ENCODE measurements at places on chromosomes 5 and 9.
A peak's percentile ranks its signal among the peaks of the same experiment; 100 is the strongest.

DNA sequence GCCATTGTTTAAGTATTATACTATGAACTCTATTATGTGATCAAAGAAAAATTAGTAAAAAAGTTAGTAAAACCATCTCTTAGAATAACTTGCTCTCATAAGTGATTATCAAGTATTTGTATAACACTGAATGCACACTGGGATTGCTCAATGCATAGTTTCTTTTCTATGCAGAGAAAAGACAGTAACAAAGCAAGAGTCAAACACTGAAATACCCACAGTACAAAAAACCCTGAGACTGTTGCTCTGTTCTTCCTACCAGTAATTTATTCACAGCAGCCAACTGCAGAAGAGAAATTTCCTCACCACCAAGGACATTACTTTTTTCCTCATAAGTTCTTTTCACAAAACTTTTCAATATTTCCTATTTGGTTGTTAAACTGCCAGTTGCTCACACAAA lies 634.4 kb downstream of the DTWD2 start:
- DNase-seq, result no peak

- DNase-seq, result no peak
Observed at GRCh38 chr9:114883709-114884108, 46.7 kb downstream of the TNFSF8 start.

GRCh38 chr9:137150617-137151457 lies 11.9 kb downstream of the GRIN1 start:
- no peak for DNase-seq

DNA sequence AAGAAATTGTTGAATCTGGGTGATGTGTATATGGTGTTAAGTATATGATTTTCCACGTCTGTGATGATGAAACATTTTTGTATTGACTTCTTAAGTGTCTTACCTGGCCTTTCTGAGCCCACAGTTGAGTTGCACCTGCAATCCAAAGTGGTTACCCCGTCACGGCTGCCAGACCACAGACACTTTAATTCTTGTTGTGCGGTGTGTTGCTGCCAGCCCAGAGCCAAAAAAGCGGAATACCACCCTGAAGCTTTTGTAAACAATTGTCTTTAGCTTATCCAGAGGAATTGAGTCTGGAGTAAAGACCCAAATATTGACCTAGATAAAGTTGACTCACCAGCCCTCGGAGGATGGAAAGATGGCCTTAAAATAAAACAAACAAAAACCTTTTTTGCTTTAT lies 35.1 kb downstream of the MTAP start:
- no peak for DNase-seq

DNA sequence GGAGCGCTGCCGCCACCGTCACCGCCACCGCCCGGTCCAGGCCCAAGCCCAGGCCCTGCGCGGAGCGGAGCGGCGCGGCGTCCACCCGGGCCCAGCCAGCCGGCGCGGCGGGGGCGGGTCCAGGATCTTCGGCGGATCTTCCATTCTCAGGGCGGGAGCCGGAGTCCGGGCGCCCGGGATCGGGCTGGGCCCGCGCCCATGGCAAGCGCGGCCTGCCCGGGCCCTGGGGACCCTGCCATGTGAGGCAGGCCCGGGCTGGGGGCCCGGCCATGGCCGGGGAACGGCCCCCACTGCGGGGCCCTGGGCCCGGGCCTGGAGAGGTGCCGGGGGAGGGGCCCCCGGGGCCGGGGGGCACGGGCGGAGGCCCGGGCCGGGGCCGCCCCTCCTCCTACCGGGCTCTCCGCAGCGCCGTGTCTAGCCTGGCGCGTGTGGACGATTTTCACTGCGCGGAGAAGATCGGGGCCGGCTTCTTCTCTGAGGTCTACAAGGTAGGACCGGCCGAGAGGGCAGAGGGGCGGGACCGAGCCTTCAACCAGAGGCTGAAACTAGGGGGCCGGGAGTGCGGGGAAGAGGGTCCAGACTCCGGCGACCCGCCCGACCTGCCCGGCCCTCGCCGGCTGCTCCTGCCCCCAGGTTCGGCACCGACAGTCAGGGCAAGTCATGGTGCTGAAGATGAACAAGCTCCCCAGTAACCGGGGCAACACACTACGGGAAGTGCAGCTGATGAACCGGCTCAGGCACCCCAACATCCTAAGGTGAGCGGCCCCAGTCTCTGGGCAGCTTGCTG lies 482 bp downstream of the TESK1 start:
- DNase-seq, result no peak

DNA sequence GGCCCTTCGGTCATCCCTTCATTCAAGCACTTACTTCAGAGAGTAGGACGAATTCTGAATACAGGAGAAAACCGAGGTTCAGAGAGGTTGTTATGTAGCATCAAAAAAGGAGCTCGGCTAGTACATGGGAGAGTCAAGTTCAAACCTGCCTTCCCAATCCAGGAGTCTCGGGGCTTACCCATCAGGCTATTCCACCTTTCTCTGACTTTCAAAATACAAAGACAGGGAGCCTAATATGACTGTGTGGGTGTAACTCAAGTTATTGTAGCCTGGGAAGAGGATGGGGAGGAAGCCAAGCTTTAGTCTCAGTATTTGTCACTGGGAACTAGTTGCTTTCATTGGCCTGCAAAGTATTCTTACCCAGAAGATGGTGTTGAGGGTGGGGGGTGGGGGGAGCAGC lies 274.8 kb upstream of the PANK3 start:
- no peak for DNase-seq

DNA sequence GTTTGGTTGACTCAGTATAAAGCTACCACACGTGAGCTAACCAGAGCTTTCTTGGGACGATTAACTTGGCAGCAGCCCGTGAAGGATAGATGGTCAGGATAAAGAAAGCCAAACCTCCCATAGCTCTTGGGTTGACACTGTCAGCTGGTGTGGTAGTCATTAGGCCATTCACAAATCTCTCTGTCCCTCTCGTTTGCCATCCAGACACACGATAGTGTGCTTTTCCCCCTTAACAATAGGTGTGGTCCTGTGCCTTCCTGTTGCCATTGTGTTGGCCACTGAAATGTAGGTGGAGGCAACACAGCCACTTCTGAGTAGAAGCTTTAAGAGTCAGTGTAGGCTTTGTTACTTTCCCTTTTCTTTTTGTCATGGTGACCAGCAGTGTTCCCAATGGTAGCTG lies 11.7 kb downstream of the OR13J1 start:
- no peak for DNase-seq

DNA sequence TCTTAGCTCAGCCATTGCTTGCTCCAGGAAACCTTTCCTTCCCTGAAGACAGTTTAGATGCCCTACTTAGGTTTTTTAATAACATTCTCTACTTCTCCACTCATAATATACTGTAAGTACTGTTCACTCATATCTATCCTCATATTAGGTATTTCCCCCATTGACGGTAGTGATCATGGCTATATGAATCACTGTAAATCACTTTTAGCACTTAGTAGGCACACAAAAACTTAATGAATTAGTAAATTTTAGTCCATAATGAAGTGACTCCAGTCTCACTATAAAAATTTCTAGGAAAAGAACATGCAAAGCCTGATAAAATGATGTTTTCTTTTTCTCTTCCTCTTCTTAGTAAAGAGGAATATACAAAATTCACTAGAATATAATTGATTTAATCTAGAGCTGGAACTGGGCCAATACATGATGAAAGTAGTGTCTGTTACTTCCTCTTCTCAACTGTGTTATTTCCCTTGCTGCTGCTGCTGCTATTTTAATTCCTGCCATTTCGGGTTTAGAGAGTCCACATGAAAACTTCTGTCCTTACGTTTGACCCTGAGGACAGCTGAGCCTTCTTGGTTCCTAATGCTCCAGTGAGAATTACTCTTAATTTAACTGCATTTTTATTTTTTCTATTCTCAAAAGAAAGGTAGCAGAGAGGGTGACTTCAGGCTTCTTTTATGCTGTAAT lies 73.5 kb downstream of the LNPEP start:
- DNase-seq, result no peak

- DNase-seq, result no peak
Observed at GRCh38 chr9:88800329-88800682, 191.0 kb upstream of the S1PR3 start.

DNA sequence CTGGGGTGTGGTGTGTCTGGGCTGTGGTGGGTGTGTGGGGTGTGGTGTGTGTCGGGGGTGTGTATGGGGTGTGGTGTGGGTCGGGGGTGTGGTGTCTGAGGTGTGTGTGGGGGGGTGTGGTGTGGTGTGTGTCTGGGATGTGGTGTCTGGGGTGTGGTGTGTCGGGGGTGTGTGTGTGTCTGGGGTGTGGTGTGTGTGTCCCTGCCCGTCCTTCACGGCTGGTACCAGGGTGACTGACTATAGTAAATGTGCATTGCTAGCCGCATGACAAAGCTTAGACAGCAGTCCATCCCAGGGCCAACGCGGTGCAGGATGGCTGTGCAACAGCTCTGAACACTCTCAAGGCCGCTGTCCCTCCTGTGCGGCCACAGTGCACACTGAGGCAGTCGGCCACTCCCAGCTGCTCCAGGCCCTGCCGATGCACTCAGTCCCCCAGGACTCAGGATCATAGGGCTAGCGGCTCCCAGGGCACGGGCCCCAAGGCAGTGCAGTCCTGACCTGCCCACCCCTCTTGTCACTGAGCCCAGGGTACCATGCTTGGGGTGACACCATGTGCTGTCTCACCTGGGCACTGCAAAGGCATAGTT lies 54.0 kb downstream of the SECISBP2 start:
- peak; percentile 24 for DNase-seq

DNA sequence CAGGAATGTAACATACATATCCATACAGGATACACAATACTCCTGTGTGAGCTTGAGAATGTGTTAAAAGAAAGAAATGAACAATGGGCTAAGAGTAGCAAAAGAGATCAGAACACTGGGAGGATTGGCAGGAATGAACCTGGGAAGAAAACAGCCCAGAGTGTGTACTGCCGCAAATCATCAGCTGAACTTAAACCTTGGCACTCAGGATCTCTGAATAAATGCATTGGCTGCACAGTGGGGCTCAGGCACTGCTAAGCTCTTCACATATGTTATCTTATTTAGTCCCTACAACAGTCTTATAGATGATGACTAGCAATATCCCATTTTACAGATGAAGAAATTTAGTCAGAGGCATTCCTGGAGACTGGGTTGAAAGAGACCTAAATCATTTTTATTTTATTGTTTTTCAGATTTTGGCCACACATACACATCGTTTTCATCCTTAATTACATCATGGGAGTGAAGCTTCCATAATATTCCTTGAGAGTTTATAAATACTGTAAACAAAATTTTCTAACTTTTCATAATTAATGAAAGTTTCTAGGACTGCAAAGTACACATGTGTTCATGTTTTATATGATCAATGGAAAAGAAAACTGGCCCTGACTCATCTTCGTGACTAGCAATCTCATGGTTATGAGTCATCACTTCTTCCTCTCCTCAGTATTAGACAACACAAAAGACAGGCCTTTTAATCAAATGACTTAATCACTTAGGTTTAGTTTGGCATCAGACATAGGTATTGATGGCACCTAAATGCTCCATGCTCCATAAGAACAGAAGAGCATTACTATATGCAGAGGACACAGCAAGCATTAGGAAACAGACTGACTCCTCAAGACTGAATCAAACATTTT lies 59.2 kb downstream of the CDH18 start:
- DNase-seq, result no peak

DNA sequence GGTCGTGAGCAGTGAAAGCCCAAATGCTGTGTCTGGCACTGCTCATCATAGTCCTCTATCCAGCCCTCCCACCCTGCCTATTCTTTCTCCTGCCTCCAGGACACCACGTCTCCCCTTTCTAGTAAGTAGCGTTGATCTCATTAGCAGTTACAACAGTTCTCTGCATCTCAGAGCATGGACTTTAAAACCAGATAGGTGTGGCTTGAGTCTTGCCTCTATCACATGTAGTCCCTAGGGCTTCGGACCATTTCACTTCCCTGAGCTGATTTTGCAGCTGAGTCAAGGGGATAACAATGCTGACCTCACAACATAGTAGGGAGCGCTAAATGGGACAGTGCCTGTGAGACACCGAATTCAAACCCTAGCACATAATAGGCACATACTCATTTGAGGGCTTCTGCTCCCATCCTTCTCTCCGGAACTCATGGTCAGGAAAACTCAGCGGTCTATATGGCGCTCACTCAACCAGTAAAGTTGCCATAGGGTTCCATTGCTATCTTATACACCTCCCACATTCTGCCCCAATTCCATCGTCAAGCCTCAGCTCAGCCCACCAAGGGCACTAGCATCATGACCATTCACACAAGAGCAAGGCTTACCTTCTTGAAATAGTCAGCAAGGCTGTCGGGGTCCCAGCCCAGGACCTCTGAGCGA lies 515 bp downstream of the LCP2 start:
- no peak for DNase-seq

DNA sequence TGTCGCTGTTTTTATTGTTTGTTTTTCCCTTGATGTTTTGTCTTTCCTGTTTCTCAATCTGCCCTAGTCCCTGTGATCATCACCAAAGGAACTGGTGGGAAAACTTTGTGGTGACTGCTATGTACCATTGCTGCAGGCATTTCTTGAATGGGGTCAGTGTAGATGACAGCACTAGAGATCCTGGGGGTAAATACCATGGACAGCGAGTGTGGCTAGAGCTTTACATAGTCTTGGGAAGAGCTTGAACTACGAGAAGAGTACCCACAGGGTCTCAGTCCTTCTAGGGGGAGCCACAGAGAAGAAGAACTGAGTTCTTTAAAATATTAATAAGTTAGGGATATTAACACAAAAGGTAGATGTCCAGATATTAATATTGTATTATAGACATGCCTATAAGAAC lies 138.8 kb downstream of the PAM start:
- DNase-seq, result no peak

DNA sequence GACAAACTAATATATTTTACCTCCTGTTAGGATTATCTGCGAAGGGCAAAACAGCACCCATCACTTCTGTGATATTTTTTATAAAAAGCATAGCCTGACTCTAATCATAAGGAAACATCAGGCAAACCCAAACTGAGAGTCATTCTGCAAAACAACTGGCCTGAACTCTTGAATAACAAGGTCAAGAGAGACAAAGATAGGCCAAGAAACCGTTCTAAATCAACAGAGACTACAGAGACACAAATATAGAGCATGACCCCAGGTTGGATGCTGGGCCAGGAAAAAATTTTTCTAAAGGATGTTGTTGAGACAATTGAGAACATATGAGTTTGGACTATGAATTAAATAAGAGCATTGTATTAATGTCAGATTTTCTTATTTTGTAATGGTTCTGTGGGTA lies 384.9 kb downstream of the NFIB start:
- no peak for DNase-seq

- DNase-seq, result no peak
Observed at GRCh38 chr9:91012933-91013841, 211.6 kb downstream of the SYK start.

- DNase-seq, result no peak
Observed at GRCh38 chr5:177183766-177184360, 50.3 kb downstream of the NSD1 start.

GRCh38 chr9:36325081-36325828 lies 67.0 kb upstream of the GNE start:
- DNase-seq, result no peak

- no peak for DNase-seq
Observed at GRCh38 chr9:90555351-90556057, 87.1 kb downstream of the DIRAS2 start.

DNA sequence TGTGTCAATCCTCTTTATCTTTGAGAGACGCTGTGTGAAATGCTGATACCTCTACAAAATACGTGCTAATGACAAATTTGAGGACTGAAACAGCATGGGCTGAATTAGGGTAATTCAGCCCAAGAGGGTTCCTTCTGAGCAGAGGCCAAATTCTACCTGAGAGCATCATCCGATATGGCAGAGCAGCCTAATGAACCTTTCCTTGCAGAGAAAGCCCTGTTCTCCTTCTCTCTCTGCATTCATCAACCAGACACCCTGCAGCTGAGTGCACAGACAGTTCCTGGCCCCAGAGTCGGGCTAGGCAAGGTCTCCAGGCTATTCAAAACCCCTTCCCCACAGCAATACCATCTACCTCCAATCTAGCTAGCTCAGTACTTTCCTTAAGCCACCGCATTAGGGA lies 77.9 kb downstream of the TRIM32 start:
- no peak for DNase-seq

All from activated T-helper 1 cell treated with Interleukin-2 at 50 U/mL for 16 hours (primary cell).